ENCODE measurements at places on chromosomes 1 and 21.

- DNase-seq, result no peak
Observed at GRCh38 chr1:56330391-56331026, 248.9 kb downstream of the PLPP3 start.

GRCh38 chr1:167460836-167461235 lies 57.5 kb downstream of the CD247 start:
- no peak for DNase-seq

- DNase-seq, result no peak
Observed at GRCh38 chr1:4972761-4973320, 318.4 kb downstream of the AJAP1 start.

GRCh38 chr1:6603915-6604558 lies 1.4 kb upstream of the KLHL21 start:
- DNase-seq, result no peak

DNA sequence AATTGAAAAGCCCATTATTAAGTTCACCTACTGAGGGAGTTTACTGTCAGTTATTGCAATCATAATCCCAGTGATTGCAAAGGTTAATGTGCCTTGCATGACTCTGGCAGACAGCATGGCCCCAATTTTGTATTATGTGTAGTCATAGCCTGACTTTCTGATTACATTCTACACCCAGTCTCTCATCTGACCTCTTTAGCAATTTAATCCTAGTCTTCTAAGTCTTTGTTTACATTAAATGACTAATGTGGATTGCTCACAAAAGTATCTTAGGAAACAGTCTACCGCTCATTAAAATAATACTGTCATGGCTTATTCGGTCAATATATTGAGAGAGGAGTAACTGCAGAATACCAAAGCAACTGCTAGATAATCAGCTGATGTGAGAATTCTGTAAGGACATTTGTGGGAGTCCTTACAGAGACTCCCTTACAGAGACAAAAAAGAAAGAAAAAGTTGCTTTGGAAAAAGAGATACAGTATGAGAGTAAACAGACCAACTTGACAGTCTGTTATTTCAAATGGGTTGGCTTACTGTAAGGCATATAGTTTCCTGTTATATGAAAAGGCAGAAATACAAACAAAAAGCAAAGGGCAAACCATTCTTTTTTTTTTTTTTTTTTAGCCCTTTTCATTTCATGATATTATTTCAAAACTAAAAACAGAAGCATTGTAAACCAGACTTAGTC lies 42.8 kb downstream of the SMG7 start:
- DNase-seq, result no peak

GRCh38 chr1:34754964-34755637 lies at the start of gene GJB5:
Gene GJB5, plus strand, starts transcription at chr1:34755047. Its CDS starts 2,284 bp downstream, at chr1:34757331.
- DNase-seq, result no peak

- no peak for DNase-seq
Observed at GRCh38 chr1:40736085-40736531, 44.6 kb downstream of the NFYC start.

DNA sequence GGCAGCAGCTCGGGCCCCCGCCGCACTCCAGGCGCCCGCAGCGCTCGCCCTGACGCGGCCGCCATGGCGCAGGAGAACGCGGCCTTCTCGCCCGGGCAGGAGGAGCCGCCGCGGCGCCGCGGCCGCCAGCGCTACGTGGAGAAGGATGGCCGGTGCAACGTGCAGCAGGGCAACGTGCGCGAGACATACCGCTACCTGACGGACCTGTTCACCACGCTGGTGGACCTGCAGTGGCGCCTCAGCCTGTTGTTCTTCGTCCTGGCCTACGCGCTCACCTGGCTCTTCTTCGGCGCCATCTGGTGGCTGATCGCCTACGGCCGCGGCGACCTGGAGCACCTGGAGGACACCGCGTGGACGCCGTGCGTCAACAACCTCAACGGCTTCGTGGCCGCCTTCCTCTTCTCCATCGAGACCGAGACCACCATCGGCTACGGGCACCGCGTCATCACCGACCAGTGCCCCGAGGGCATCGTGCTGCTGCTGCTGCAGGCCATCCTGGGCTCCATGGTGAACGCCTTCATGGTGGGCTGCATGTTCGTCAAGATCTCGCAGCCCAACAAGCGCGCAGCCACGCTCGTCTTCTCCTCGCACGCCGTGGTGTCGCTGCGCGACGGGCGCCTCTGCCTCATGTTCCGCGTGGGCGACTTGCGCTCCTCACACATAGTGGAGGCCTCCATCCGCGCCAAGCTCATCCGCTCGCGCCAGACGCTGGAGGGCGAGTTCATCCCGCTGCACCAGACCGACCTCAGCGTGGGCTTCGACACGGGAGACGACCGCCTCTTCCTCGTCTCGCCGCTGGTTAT lies 2.8 kb downstream of the KCNJ9 start:
- peak; percentile 74 for DNase-seq

GRCh38 chr1:53376041-53376461 lies 48.2 kb upstream of the LRP8 start:
- DNase-seq, result peak; percentile 78

DNA sequence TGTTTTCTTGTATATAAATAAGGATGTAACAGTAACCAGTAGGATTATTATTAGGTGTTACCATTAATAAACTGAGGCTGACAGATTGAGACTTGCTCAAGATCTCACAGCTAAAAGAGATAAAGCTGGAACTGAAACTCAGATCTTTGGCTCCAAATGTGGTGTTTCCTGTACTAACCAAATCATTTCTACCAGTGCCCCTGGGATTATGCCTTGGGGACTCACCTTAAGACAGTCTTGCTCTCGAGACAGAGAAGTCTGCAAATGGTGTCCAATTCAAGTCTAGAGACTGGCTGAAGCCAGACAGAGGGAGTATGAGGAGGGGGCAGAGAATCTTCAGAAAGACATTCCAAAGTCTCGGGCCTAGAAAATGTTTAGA lies 593 bp upstream of the CD53 start:
- DNase-seq, result no peak

GRCh38 chr1:119132179-119132578 lies 8.3 kb downstream of the WARS2 start:
- no peak for DNase-seq

DNA sequence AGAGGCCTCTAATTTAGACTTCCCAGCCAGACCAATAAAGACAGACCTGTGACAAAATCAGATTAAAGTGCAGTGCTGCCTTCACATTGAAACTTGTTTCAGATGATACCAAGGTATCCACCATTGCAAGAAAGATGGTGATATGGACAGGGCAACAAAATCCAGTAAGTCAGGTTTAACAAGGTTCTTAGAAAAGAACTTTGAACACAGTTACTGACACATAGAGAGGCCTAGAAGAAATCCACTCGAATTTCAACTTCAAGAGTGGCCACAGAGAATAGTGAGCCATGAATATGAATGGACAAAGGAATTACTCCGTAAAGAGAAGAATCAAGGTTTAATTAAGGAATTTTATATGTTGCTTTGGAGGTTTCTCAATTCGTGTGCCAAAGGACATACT lies 230.4 kb downstream of the KCNT2 start:
- DNase-seq, result no peak

DNA sequence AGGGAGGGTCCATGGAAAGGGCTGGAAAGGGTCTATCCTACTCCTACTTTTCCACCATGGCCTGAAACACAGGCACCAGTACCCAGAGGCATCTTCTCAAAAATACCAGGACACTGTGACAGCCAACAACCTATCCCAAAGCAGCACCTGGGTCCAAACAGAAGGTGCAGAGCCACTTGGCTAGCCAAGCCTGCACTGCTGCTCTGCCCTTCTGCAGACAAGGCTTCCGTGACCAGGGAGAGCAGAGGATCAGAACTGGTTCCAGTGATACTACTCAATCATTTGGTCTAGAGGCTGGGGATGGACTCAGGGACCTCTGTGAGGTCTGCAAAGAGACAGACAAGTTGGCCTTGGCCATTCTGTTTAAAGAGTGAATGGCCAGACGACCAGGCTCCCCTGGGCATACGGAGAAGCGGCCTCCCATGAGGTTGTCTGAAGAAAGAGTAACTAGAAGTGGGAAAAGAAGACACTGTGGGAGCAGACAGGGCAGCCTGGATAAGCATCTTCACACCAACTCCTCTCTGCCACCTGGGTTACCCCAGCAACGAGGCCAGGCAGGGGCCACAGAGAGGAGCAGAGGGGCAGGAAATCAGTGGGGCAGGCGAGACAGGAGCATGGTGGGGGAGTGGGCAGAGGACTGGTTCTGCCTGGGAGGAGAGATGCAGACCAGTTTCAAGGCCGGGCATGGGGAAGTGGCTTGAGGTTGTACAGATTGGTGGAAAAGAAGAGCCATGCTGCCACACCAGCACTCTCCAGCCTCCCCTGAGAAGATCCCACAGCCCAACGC lies 5.7 kb downstream of the KCNN3 start:
- no peak for DNase-seq

- DNase-seq, result no peak
Observed at GRCh38 chr1:163824006-163824405, 502.3 kb downstream of the NUF2 start.

GRCh38 chr1:241749041-241749944 lies 97.2 kb downstream of the WDR64 start:
- DNase-seq, result no peak

DNA sequence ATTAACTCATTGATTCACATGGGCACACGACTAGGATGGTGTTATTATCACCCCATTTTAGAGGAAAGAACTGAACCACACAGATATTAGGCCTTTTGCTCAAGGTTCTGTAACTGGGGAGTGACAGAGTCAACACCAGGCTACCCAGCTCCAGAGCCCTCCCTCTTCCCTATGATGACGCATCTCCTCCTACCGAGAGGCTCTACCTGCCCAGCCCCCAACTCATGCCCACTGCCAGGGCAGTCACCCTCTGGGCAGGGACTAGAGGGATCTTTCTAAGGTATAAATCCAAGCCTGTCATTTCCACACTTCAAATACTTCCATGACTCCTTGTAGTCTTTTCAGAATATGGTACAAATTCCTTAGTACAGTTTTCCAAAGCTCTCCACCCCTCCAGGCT lies 171.3 kb downstream of the GRIK3 start:
- DNase-seq, result no peak

DNA sequence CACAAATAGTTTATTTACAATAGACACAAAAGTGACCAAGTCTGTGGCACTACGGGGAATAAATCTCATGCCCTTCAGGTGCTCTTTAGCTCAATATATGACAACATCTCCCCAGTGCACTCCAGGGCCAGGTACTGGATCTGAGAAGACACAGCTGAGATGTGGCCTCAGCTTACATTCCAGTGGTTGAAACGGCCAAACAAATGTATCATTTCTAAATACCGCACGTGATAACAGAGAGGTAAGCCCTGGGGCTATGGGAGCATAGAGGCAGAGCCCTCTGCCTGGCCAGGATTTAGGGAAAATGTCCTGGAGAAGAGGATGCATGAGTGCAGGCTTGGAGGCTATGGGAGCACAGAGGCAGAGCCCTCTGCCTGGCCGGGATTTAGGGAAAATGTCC lies 630.5 kb downstream of the SMYD3 start:
- DNase-seq, result no peak

GRCh38 chr1:32894019-32894600 lies 7.1 kb downstream of the TMEM54 start:
- no peak for DNase-seq

- DNase-seq, result peak; percentile 76
Observed at GRCh38 chr1:39691383-39692151, at the start of gene HPCAL4. Gene HPCAL4, minus strand, starts transcription at chr1:39691433. Its CDS starts 6,830 bp downstream, at chr1:39684603.

DNA sequence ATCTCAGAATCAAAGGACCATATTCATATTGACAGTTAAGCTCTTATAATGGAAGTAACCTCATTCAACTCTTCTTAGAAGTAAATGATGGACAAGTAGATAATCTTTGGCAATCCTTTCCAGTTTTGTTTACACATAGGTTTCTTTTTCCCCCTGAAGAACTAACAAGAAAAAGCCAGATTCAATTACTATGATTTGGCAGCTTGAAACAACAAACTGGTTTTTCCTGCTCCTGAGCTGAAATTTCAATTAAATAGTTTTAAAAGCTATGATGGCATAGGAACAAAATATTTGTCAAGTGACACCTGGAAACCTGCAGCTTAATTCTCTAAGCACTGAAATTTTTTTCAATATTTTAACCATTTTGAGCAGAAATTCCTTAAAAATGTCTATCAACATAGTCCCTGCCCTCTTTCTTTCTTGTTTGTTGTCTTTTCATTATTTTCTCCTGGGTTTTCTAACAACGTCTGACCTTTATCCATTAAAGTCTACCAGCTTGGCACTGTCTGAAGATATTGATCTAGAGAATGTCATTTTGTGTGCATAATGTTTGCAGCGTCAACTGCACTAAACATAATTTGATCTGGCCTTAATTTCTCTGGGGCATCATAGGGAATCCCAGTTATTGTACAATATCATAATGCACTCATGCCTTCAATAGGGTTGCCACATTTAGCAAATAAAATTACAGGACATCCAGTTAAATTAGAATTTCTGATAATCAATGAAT lies 4.0 kb upstream of the SLC35A3 start:
- DNase-seq, result no peak

DNA sequence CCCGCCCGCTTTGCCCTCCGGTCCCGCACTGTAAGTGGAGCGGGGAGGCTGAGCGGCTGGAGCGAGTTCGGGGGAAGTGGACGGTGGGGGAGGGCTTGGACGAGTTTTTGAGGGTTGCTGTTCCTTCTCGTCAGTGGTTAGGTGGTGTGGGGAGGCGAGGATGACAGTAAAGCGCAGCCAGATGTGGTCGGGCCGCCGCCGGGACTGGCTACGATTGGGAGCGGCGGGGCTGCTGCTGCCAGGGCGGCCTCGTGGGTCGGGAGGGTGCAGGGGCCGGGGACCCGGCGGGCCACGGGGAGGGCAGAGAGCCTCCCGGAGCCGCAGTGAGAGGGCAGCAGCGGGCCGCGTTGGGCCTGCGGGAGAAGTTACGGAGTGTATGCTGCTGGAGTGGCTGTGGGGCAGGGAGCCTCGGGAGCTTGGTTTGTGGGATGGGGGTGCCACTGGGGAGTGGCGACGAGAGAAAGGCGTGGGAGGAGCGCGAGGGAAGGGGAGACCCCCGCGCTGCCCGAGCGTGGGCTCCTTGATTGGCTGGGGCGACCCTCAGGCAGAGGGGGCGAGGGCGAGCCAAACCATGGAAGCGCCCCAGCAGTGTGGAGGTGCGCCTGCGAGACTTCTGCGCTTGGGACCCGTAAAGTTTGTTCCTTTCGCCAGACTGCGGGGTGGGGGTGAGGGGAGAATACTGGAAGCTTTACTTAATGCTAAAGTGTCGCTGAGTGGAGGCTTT lies 2.1 kb downstream of the ADGRL2 start:
- DNase-seq, result no peak

DNA sequence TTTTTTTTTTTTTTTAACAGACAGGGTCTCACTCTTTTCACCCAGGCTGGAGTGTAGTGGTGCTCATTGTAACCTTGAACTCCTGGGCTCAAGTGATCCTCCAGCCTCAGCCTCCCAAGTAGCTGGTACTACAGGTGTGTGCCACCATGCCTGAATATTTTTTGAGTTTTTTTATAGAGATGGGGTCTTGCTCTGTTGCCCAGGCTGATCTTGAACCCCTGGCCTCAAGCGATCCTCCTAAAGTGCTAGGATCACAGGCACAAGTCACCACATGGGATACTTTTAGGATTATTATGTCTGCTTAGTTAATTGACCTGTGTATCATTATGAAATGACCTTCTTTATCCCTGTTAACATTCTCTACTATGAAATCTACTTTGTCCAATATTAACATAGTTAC lies 38.0 kb downstream of the RASSF5 start:
- no peak for DNase-seq

Data from D721Med (cell line).